ENCODE measurements at places on chromosomes 2 and 18.

DNA sequence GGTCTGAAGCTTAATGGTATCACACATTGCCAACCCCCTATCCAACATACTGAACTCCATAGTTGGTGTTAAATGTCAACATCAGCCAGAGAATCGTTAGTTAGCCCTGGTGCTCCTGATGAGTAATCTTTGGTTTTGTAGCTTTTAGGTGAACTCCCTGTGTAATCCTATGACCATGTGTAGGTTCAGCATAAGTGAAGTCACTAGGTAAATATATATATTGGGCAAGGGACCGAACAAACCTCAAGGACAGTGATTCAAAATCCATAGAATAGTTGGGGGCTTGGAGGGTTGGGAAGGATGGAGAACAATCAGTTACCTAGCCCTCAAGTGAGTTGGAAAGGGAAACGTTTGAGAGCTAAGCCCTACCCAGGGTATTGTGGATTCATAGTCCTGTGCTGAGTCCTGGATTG, 16.0 kb upstream of the AP1S3 start:
- DNase-seq = no peak

GRCh38 chr18:13558124-13558523, 168.2 kb downstream of the FAM210A start:
- DNase-seq = no peak

DNA sequence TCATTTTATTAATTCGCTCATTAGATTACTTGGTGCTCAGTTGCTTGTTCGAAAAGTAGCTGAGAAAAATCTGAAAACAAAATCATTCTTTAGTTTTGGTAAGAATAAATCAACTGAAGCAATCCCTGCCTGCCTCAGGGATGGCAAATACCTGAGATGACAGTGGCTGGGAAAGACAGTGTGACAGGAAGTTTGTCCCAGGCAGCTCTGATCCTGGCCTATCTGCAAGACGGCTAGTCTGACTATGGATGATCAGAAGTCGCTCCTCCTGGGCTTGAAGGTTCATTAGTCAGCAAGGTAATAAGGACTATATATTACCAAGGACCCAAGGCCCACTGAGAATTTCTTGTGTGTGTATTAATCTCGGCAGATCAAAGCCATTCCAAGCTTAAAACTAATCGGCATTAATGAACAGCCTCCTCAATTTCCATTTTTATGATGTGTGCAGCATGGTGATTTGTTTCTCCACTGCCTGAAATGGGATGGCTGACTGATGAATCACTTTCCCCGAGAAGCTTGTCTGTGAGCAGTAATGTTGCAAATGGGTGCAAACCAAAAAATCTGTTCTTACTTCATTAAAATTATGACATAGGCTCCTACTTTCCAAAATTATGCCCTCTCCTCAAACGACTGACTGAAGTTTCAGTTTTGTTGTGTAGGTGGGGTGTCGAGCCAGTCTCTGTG, 199.9 kb downstream of the ACTR3 start:
- DNase-seq = no peak

- DNase-seq = no peak
Observed at GRCh38 chr2:218023636-218024035, 20.8 kb upstream of the TNS1 start.

DNA sequence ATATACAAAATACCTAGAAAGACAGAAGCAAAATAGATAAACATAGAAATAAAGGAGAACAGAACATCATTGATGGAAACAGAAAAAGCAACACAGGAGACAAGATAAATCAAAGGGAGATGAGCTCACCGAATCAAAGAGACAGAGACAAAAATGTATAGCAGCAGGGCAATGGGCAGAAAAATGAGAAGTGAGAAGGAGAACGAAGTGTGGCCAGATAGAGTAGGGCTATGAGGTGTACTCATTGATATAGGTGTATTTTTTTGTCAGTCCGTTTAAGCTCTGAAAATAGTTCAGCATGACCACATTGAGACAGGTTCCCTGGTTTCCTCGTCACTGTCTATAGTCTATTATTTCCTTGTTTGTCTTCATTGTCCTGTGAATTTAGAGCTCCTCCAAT, 55.1 kb downstream of the SP100 start:
- no peak for DNase-seq

GRCh38 chr18:35835833-35836232, 136.6 kb upstream of the RMP24 start:
- DNase-seq = no peak

- DNase-seq = no peak
Observed at GRCh38 chr2:23622466-23622865, 237.5 kb downstream of the KLHL29 start.

GRCh38 chr2:6916736-6917070, 509 bp upstream of the RNF144A start:
- DNase-seq = no peak

DNA sequence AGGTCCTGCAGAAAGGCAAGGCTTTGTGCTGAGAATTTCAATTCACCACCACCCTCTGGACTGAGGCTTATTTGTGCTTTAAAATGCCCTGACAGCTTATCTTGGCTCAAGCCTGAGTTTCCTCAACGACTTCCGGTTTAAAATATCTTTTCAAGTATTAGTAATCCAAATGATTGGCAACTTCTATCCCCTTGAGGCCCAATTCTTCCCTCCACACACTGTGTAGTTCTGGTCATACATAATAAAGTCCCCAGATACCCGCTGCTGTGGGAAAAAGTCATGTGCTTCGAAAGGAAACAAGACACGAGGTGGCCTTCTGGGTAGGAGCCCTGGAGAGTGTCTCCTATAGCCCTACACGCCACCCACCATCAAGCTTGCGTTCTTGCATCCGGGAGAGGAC, 393.4 kb downstream of the ALK start:
- DNase-seq = no peak

DNA sequence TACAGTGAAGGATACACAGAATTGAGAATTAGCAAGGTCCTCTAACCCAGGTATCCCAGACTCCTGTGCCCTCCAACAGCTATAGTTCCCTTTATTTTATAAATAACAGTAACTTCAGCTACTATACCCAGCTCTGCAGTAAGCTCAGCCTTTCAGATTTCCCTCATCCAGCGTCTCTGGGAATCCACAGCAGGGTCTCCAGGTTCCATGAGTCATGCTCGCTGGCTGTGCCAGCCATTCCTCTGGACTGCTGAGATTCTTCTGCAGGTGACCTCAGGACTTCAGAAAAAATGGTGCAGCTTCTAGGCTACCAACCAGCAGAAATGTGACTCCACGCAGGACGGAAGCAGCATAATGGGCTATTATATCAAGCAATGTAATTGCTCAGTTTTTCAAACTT, 419.3 kb downstream of the ZNF516 start:
- DNase-seq = no peak

DNA sequence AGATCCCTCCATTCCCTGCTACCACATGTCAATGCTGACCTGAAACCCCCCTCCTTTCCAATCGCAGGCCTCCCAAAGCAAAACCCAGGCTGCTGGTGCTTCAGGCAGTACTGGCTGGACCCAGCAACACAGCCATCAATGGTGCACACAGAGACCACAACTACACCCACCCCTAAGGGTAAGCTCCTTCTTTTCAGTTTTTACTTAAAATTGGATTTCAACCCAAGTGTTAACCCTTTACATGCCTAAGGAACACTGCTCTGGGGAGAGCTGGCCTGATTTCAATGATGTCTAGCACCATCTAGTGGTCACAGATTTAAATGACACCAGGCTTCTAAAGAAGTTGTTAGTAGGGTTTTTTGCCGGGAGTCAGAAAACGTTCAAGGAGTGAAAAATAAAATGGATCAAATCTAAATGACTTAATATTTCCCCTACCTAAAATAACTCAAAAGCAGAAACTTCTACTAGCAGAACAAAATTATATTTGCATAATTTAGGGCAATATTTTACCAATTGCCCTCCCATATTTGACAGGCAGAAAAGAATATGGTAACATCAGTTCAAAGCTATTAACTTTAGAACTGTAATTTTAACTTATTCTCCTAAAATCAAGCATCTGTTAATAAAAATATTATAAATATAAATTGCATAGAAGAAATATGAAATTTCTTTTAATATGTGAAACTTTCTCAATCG, 24.6 kb downstream of the FECH start:
- DNase-seq = no peak

GRCh38 chr18:77448046-77448445, 198.4 kb downstream of the GALR1 start:
- DNase-seq = no peak

DNA sequence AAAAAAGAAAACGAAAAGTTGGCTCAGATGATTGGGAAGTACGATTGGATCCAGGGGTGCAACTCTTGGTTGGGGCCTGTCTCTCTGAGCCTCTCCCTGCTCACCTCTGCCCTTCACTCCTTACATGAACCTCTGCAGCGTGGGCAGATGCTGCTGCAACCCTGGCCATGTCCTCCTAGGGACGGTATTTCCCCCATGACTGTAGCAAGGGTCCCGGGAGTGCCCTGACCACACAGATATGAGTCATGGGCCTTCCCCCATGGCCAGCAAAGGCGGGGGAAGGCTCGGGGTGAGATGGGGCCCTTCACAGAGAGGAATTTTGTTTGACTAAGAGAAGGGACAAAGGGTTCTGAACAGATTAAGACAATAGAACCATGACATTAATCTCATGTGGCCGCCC, 129.0 kb downstream of the NCK2 start:
- DNase-seq = peak; percentile 5

GRCh38 chr2:192655916-192656315, 461.2 kb upstream of the TMEFF2 start:
- DNase-seq = no peak
